ENCODE measurements at places on chromosomes 2 and 18.

- DNase-seq, result no peak
Observed at GRCh38 chr2:111007757-111008688, 112.7 kb upstream of the BCL2L11 start.

DNA sequence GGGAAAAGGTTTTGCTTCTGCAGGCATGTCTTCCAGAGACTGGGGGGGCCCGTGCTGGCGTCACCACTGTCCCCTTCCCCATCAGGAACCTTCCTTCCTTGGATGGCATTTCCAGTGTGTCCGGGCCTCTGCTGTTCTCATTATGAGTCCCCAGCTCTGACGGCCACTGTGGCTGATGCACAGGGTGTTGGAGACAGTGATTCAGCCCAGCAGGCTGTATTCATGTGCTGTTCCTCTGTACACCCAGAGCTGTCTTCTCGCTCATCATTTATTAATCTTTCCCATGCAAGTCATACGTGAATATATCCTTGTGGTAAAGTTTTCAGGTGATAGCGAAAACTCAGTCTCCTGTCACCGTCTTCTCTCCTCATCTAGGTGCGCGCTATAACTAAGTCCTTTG is 57.7 kb downstream of the ASAP2 start:
- DNase-seq, result no peak

- DNase-seq, result no peak
Observed at GRCh38 chr2:64631771-64632170, 21.9 kb downstream of the SERTAD2 start.

GRCh38 chr2:190841707-190842505 is 38.7 kb upstream of the GLS start:
- DNase-seq, result no peak

GRCh38 chr18:43081396-43081795 is 34.1 kb downstream of the RIT2 start:
- DNase-seq, result no peak

DNA sequence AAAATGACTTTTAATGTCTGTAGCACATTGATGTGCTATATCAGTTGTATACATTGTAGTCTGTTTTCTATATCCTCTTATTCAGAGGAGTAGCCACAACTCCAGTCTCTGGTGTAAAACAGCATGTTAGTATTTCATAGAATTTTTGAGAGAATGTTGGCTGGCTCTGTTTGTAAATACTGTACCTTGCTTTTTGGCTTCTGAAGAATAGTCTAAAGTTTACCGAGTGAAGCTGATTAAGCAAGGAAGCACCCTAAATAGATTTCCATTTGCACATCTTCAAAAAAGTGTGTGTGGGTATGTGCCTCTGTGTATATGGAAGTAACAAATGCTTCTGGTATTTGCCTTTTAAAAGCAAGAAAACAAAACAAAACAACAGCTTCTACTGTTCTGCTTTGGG is 50.5 kb downstream of the MAP4K4 start:
- no peak for DNase-seq

- DNase-seq, result peak; percentile 20
Observed at GRCh38 chr2:11598228-11598731, 64.4 kb downstream of the GREB1 start.

GRCh38 chr2:168171059-168171762 is 76.2 kb downstream of the STK39 start:
- DNase-seq, result no peak

GRCh38 chr2:167718560-167718959 is 528.8 kb downstream of the STK39 start:
- DNase-seq, result no peak

GRCh38 chr18:39190508-39190907 is 1624.9 kb upstream of the CELF4 start:
- no peak for DNase-seq

DNA sequence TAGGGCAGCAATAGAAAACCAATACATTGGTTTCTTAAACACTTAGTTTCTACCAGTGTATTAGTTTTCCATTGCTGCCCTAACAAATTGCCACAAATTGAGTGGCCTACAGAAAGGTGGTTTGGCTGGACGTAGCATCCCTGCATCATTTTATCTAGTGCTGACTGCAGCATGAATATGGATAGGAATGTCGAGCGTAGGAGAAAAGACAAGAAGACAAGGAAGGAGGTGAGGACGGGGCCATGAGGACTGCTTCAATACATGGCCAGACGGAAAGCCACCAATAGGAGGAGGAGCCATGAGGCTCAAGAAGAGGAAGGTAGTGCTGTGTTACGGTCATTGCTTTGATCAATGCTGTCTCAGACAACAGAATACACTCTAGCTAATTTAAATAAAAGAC is 154.5 kb upstream of the NDUFV2 start:
- DNase-seq, result no peak

DNA sequence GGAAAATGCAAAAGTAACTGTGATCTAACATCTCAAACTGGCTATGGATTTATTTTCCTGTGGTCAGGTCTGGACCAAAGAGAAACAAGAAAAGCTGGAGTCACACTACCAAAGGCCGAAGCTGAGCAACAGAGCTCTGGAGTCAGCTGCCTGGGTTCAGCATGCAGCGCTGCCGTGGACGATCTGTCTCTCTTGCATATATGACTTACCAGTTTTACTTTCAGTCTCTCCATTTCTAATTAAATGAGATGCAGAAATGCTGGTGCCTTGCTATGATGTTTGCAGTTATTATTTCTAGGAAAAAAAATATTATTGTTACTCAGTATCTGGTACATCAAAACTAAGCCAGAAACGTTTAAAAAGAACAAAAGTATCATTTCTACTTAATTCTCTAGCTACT is 813.2 kb downstream of the RNF144A start:
- DNase-seq, result no peak

DNA sequence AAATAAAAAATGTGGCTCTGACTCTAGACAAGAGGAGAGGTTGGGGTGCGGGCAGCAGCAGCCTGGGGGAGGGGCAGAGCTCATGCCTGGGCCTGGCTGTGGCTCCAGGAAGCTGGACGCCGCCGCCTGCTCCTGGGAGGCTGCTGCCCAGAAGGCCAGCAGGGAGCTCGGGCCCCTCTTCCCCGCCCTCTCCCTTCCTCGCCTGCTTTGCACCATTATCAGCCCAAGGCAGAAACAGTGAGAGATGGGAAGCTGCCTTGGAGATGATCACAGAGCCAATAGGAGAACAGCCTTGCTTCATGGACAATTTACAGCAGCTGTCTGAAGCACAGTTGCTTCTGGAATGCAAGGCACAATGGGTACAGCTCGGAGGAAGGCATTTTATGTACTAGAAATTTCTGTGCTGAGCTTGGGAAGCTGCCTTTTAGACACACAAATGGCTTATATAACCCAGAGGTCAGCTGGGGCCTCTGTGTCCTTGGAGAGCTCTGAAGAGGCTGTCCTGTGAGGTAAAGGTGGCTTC is 55.3 kb upstream of the AFF3 start:
- no peak for DNase-seq

DNA sequence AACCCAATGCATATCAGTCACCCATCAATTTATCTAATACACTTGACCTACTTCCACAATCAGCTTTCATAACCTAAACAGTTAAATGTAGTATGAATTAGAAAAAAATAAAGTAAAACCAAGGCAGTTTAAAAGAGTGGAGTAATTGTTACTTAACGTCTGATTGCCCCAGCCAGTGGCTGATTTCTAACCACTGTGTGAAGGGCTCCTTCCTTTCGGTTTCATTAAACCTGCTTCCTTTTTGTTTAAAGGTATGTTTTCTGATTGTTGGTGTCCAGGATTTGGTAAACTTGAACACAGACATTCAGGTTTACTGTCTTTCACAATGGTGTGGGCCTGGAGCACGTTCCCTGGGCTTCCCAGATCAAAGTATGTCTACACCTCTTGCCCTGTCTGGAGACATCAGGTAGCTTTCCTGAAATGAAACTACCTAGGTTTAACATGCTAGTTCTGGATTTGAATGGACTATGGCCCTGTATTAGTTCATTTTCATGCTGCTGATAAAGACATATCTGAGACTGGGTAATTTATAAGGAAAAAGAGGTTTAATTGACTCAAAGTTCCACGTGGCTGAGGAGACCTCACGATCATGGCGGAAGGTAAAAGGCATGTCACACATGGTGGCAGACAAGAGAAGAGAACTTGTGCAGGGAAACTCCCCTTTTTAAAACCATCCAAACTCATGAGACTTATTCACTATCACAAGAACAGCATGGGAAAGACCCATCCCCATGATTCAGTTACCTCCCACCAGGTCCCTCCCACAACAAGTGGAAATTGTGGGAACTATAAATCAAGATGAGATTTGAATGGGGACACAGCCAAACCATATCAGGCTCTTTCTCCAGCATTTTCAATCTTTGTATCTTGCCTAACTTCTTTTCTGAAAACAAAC is 605.2 kb upstream of the ID2 start:
- DNase-seq, result no peak

DNA sequence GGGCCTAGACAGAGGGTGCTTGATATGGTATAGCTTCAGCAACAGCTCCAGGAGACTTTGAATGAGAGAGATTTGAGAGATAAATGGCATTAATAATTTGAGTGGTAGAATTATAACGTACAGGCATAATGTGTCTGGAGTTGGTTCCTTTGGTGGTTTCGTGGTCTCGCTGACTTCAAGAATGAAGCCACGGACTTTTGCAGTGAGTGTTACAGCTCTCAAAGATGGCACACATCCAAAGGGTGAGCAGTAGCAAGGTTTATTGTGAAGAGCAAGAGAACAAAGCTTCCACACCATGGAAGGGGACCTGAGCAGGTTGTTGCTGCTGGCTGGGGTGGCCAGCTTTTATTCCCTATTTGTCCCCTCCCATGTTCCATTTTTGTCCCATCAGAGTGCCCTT is 23.1 kb downstream of the PDCD1 start:
- no peak for DNase-seq

DNA sequence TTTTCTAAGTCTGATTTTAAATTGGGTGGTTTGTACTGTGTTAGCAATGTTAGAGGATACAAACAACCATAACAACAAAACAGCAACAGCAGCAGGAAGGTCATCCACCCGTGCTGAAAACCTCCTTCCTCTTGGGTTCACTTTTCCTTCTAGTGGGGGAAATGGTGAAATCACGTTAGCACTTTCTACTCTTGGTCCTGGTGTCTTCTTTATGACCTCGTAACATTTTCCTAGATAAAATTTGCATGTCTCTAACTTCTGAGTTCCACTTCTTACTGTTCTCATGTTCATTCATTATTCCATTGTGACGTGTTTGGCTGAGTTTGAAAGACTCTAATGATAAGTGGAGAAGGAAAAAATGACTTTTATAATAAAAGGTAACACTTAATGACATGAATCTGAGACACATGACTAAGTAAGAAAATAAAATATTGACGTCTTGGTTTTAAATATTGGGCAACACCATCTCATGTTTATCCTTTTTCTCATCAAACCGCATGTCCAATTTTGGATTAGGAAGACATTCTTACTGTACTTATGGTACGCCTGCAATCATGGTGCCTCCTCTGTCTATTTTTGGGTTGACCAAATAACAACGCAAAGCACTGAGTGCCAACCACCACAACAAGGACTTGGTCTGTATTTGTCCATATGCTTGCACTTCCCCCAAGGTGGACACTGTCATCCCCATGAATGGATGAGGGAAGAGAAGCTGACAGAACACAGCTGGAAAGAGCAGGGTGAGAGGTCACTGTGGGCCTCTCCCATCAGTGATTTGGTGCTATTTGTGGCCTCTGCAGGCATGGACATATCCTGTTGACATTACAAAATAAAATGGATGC is 25.7 kb upstream of the IL1R1 start:
- no peak for DNase-seq

GRCh38 chr2:207483066-207483465 is 46.7 kb upstream of the CREB1 start:
- no peak for DNase-seq
